ENCODE measurements at places on chromosomes 3 and 15.

DNA sequence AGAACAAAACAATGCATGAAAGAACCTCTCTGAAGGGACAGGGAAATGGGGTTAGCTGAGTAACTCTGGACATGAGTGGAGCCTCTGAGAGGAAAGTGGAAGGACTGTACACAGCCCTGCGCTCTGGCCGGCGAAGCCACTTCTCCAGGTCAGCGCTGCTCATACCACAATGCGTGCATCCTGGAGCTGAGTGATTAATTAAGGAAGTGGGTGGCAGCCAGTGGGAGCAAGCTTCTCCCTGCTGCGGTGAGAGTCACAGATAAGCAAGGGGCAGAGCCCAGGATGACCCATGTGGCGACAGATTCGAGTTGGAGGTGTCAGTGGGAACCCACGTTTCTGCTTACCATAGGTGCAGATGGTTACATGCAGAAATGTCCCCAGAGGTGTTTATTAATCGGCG, 48.0 kb downstream of the KLF15 start:
- DNase-seq, result no peak

DNA sequence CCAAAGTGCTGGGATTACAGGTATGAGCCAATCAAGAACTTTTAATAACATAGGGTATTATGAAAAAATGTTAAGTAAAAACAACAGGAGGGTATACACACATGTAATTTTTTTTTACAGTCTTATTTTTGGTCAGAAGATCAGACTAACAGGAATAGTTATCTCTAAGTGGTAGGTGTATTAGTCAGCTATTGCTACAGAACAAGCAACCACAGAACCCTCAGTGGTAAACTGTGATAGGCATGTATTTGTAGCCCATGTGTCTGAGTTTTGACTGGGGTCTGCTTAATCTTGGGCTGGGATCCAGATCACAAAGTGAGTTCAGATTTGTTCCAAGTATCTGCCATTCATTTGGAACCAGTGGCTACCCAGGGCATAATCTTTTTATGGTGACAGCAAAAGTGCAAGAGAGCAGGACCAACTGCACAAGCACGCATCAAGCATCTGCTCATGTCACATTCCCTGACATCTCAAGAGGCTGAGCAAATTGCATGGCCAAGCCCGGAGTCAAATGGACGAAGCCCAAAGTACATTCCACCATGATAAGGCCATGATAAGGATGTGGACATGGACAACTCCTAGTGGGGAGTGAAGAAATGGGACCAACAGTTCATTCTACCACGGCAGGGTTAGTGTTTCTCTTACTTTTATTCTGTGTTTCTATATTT, 3.0 kb upstream of the IL5RA start:
- no peak for DNase-seq

- DNase-seq, result no peak
These were observed 18.9 kb downstream of the HOMER2 start for GRCh38 chr15:82933576-82933975.

DNA sequence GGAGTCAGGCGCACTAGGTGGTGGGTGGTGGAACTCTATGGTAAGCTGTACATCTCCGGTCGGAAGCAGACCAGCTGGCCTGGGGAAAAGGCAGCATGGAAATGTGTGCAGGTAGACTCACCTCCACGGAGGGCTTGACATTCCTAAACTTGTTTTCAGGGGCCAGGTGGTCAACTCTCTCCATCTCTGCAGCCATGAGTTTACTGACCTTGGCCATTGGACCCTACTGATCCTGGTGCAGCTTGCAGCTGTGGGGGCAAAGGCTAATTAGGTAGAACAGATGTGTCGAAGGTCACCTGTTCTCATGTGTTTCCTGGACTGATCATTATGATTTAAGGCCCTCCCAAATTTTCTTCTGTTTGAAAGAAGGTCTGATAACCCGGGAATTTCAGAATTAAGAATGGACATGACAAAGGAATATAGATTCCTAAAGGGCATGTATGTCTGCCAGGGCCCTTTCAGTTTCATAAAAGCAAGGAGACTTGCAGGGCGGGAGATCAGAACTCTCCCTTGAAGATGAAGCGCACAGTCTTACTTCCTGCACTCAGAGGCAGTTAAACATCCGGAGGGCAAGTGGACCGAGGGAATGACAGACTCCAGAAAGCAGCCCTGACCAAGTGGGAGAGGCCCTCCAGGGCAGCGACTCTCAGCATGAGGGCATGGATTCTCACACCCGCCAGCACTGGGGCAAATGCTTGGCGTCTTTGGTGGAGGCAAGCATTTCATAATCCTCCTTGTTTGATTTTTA, 56.1 kb upstream of the CMTM7 start:
- DNase-seq, result no peak

GRCh38 chr3:193982258-193982659, 153.7 kb upstream of the HES1 start:
- peak; percentile 75 for DNase-seq

GRCh38 chr15:38176155-38176554, 76.5 kb upstream of the SPRED1 start:
- DNase-seq, result peak; percentile 83

GRCh38 chr3:63354160-63354559, 76.1 kb downstream of the SYNPR start:
- no peak for DNase-seq

GRCh38 chr3:195263925-195264600, 6.9 kb downstream of the XXYLT1 start:
- DNase-seq, result no peak

- DNase-seq, result no peak
These were observed 105.0 kb downstream of the FOXP1 start for GRCh38 chr3:71478568-71478967.

DNA sequence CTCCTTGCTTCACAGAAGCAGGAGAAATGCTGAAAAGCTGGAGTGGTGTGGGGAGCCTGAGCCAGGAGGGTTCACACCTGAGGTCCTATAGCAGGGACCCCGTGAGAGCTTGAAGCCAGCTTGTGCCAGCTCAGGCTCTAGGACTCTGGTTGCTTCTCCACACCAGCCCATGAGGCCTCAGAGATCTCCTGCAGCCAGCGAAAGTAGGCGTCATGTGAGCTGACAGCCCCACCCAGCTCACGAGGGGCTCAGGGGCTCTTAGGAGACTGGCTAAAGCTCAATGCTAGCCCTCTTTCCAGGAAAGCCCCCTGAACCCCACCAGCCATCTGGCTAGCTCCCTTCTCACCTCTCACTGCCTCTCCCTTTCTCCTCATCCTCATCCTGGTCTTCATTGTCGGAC, 16.9 kb upstream of the CPEB1 start:
- DNase-seq, result no peak

DNA sequence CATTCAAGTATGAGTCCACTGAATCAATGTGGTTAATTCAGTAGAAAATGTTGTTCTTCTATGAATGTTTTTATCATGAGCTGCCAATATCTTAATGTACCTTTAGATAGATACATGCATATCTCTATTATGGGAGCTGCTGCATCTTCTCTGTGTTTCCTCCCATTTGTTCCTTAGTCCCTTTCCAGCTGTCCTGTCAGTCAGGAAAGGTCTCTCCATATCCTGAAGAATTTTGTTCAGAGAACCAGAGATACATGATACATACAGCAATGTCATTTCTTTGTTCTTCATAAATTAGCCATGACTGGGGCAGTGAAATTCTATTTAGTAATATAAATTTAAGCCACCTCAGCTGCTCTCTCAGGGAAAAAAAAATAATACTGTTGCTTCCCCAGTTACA, 103.7 kb downstream of the P3H2 start:
- no peak for DNase-seq

DNA sequence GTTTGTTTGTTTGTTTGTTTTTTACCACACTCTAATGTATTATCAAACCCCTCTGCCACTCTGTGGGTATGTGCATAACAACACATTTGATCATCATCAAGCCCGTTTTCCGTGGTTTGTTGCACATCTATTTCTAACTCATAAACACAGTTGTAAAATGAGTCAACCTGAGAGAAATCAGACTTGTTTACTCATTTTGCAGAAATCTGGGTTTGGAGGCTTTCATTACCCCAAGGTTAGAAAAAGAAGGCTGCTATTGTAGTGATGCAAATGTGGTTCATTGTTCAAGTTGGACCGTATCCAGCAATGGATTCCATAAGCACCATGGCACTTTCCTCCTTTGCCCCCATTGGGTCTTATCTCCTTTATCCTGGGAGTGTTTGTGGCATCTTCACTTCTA, 353.2 kb upstream of the SOX2 start:
- DNase-seq, result no peak

DNA sequence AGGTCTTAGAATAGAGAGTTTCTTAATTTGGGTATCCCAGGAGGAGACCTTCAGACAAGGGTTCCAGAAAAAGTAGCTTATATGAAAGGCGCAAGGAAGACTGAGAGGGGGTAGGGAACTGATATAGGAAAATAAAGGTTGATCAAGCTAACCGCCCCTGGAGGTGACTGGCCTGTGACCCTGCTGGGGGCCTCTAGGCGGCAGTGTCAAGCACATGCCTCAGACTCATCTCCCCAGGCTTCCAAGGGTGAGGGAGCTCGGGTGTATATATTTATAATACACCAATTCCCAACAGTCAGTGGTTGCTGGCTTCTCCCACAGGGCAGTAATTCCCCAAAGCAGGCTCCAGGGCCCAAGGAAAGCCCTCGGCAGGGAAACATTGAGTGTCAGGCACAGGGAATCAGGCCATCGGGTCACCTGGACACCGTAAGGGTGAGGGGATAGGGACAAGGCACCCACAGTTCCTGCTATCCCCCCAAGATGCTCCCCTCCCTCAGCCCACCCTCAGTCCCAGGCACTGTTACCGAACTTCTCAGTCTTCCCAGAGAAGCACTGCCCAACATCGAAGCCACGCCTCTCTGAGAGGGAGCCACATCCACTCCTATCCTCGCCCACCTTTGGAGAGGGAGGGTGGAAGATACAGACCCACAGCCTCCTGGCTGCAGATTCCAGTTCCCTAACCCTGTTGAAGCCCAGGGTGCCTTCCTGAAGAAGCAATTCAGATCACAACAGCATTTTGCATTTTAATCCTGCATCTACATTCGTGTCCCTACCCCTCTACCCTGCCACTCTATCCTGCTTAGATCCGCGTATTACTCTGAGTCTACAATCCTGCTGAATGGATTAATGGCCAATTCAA, 19.5 kb upstream of the CAV3 start:
- no peak for DNase-seq

DNA sequence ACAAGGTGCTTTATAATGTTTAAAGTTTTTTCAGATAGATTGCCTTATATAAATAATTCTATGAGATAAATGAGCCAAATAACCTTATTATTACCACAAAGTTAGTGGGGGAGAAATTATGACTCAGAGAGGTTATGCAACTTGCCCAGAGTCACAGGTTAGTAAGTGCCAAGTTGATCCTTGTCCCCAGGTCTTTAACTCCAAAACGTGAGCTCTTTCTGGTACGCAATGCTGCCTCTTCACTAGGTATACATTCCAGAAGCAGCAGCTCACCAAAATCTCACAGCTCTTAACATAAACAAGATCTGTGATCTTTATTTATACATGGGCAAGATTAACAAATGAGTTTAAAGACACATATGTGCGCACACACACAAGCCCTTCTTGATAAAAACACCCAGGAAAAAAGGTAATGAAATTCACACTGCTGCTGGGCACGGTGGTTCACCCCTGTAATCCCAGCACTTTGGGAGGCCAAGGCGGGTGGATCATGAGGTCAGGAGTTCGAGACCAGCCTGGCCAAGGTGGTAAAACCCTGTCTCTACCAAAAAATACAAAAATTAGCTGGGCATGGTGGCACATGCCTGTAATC, 59.8 kb upstream of the NR2F2 start:
- peak; percentile 24 for DNase-seq

DNA sequence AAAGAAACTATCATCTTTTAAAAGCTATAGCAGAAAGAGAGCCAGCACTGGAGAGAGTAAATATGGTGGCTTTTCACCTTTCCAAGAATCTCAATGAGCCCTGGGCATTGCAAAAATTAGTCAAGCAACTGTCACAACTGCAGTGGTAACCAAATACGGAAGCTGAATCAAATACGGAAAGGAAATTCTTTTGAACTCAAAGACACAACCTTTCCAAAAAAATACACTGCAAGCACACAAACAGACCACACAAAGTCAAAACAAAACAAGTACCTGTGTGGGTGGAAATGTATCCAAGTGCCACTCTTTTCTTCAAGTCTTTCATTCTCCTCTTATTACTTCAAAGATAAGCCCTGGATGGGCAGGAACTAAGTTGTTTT, 17.6 kb downstream of the VGLL4 start:
- DNase-seq, result no peak

GRCh38 chr3:84961521-84962255, 2.9 kb downstream of the CADM2 start:
- no peak for DNase-seq

DNA sequence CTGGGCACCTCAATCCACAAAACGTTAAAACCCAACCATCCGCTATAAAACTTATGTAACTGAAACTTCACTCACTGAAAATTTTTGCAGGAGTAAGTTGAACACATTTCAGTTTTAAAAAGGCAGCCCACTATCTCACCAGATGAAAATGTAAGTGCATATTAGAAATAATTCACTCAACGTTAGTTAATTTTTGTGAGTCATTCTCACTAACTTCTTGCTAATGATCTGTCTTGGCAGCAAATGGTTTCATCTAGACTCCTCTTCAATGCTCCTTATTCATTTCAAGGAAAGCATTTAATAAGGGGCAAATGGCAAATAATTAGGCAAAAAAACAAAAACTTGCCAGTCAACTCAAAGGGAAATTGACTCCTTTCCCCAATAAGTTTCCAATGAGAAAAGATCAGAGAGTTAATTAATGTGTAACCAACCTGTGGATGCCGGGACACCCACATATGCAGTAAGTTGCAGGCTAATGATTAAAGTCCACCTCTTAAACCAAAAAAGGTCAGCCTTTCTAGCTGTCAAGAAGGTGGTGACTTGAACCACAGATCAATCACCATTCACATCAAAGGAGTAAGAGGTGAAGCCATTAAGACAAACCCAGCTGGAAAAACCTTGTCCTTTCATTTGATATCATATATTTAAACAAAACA, 22.9 kb upstream of the PRICKLE2 start:
- no peak for DNase-seq

DNA sequence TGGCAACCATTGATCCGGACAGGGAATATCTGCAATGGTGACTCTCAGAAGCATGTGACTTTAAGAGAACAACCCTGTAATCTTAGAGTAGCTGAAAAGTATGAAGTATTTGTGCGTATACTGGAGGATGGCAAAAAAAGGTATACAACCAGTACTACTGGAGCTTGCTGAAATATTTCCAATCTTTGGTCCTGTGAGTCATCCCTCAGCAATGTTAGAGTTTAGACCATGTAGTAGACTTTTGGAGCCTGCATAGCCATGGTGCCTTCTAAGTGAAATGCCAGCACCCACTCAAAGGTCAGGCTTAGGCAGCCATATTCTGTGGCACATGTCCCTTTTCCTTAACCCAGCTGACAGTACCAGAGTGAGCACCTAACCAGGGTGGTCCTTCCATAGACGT, 429.4 kb downstream of the NTRK3 start:
- DNase-seq, result peak; percentile 49

DNA sequence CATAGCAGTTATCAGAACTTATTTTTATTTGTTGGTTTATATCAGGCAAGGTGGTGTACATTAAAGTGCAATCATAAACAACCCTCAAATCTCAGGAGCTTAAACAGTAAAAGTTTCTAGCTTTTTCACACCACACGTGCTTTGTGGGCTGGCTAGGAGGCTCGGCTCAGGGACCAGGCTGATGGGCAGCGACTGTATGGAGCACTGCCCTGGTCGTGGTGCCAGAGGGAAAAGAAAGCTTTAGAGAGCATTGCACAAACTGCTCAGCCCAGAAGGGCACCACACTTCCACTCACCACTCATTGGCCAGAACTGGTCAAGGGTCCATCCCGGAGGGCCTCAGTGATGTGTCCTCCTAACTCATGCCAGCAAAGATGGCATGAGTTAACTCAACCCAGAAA, 123.2 kb downstream of the AQP9 start:
- no peak for DNase-seq

- no peak for DNase-seq
These were observed 2.1 kb downstream of the FYCO1 start for GRCh38 chr3:45993421-45994027.

- DNase-seq, result no peak
These were observed 121.7 kb upstream of the PRR20G start for GRCh38 chr3:127409421-127410136.

All from astrocyte of the spinal cord (primary cell).